Activated CD8-positive, alpha-beta memory T cell treated with anti-CD3 and anti-CD28 coated beads for 4 hours (primary cell): ENCODE measurements at places on chromosomes 5 and 9.

DNA sequence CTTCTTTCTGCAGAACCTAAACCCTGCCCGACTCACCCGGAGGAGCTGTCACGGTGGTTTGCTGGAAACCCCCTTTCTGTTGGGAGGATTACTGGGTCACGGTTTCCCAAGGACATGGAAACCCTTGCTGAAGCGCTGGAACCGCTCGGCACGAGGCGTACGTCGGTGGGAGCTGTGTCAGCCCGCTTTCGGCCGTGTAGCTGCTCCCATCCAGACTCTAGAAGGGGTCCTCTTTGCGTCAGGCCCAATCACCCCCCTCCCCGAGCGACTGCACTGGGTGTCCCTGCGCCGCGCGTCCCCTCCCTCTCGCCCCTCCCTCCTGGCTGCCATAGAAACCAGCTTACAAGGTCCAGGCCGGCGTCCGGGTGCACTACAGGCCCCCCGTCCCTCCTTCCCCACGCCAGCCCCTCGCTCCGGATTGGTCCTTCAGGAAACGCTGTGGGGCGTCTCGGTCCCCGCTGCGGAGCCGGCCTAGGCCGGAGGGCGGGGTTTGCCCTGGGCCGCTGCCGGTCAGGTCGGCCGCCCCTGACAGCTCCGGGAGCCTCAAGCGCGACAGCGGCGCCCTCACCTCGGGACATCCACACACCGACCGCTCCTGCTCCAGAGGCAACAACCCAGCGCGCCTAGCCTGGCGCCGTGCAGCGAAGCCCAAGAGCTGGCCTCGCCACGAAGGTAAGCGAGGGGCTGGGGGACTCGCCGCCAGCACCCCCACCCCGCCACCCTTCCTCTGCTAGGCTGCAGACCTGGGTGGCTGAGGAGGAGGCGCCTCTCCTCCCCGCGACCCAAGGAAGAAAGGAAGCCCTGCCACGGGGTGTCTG lies at the start of gene NIM1K:
Gene NIM1K (plus strand): TSS at position 486 of the 818 bp plus-strand sequence. CDS start 53,551 bp downstream, outside the sequence.
- no peak for DNase-seq

DNA sequence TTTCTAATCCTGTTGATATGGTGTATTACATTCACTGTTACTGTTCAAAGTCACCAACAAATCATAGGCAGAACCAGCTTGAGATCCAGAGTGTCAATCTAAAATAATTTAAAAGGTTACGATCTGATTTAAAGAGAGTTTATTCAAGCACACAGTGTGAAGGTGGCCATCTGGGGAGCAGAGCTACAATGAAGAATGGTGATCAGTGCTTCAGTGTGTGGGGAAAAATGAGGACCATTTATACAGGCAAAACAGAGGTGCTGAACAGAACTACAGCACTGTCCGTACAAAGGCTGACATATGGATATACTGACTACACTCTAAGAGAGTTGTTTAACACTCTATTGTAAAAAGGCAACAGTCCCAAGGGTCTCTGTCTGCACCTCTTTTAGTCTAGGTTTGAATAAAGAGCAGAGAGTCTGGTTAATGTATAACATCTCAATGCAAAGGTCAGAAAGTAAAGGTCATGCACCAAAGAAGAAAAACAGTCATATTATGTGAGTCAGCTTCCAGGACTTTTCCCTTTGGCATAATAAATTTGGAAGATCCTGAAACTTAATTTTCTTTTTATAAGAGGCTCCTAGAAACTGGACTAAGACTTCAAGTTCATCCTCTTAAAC lies 29.7 kb upstream of the TDRD7 start:
- no peak for DNase-seq

GRCh38 chr9:2465921-2466460 lies 155.6 kb upstream of the VLDLR start:
- DNase-seq: no peak

DNA sequence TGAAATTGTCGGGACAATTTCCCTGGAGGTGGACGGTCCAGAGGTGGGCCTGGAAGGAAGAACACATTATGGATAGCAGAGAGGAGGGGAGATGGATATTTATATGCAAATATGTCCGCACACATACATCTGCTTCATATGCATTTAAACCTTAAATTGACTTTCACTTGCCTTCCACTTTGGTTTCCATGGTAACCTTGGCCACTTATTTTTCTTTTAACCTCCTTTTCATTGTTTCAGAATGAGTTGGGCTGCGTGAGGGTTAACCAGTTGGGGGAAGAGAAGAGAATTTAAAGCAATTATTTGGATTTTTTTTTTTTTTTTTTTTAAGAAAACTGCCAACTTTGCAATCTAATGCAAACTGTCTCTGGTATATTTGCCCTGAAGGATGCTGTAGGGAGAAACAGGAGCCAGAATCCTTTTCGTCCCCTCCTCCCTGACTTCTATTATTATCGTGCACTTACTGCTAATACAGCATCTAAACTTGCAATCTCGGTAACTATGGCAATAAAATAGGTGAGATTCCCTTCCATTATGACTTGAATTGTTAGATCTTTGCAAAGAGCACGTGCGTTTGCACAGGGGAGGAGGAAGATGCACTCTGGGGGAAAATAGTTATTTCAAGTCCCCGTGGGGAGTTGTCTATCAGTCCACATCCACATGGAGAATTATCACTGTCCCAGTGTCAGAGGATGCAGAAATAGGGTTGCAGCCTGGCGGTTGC lies 35.6 kb downstream of the TLR4 start:
- DNase-seq: no peak

DNA sequence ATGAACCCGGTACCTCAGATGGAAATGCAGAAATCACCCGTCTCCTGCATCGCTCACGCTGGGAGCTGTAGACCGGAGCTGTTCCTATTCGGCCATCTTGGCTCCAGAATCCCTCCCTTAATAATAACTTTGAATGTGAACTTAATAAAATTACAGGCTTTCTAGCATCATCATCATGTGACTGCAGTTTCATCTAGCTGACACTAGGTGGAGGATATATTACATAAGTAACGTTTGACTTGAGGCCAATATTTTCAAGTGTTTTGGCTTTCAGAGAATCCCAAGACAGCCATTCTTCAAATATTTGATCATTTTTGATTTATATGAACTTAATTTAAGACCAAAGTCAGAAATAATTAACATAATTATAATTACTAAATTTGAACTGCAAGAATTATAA lies 474.9 kb upstream of the CDH10 start:
- no peak for DNase-seq

DNA sequence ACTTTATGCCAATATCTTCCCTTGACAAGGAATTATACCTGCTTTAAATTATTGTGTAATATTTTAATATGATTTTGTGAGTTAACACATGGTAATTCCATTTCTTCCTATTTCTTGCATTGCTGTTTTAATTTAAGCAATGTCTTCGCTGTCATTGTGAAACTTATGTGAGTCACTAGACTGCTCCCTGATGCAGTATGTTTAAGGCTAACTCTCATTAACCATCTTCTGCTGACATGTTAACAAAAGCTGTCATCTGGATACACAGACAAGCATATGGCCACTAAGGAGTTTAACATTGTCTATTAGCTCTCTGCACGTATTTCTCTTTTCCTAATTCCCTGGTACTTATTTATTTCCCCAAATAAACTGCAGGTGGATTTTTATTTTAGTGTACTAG lies 980.8 kb upstream of the CTNND2 start:
- DNase-seq: no peak

DNA sequence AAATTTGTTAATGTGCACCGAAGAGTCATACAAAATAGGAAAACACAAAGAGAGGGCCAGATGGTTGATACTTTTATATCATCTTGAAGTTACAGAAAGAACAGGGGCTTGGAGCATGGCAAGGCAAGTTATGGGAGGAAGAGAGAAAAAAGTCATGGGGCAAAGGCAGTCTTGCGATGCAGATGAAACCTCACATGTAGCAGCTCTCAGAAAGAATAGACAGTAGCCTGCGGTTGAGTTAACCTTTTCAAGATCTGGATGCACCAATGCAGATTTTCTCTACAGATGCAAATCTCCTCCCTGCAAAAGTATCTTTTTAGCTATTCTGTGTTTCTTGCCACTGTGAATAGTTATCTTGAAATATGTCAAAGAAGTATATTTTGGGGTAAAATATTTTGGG lies 243.9 kb downstream of the TMEM167A start:
- no peak for DNase-seq

DNA sequence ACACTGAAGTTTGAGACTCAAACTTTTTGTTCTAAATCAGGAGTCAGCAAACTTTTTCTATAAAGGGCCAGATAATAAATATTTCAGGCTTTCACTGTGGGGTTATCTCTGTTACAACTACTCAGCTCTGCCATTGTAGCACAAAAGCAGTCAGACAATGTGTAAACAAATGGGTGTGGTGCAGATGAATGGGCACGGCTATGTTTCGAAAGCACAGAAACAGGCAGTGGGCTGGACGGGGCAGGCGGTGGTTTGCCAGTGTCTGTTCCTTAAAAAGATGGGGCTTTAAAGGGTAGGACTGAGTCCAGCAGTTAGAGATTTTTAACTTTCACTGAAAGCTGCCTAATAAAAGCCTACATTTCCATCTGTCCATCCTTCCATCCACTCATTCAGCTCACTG lies 48.9 kb downstream of the PFDN1 start:
- DNase-seq: no peak

GRCh38 chr5:173764332-173765028 lies 123.7 kb upstream of the CPEB4 start:
- DNase-seq: no peak

GRCh38 chr5:74226716-74227485 lies 413.6 kb downstream of the ENC1 start:
- no peak for DNase-seq

DNA sequence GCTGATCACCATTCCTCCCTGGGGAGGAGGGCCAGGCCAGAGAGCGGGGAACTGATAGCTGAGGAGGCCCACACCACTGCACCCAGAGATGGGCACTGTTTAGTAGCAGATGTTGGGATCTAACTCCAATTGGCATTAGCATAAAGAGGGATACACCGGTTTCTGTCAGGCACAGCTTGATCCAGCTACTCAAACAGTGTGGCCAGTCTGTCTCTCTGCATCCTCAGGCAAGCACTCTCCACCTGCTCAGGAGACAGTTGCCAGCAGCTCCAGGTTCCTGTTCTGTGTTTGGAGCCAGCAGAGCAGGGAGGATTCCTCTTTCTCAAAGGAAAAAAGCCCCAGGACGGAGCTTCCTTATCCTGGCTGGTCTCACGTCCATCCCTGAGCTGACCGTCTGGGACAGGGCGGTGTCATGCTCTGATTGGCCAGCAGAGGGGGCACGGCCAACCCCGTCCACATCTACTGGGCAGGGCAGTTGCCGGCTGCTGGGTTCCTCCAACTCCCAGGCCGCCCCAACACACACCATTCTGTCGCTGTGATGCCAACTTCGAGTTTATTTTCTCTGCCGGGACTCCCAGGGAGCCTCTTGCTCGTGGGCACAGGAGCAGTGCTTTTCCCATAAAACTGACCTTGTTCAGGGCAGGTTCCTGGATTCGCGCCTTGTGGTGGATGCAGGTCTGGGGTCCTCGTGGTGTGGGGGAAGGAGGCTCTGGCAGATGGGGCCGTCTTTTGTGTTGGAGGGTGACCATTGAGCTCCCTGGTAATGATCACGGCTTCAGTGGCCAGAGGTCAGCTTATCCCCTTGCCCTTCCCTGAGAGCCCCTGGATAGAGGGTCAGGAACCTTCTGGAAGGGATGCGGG lies 47.9 kb downstream of the COL5A1 start:
- no peak for DNase-seq

GRCh38 chr9:137977571-137978261 lies 100.1 kb downstream of the CACNA1B start:
- DNase-seq: no peak

- DNase-seq: no peak
Measured at GRCh38 chr5:160369990-160370712, at the start of gene C1QTNF2. Gene C1QTNF2, minus strand, starts transcription at chr5:160370626. Its CDS starts 15,615 bp downstream, at chr5:160355011.

DNA sequence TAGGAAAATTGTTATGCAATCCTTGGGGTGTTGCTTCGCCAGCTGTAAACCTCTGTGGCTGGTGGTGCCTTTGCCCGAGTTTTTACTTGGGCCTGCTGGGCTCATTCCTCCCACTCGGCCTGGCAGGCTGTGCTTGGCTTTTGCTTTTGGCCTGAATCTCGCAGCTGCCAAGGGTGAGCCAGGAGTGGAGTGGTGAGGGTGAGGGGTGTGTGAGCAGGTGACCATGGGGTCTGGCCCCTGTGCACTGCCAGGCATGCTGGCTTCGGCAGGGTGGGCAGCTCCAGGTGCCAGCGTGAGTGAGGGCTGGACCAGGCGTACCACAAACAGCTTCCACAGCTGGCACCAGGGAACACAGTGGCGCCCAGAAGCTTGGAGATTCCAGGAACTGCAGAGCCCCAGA lies 12.6 kb upstream of the DHFR start:
- DNase-seq: no peak
